Transverse colon (tissue), 4 donors: ENCODE measurements at places on chromosomes 1 and 21. TPM values are rescaled to one million over a fixed set of nuclear protein-coding genes. Genes with fewer than 3 reads are reported as not detected.

- no peak for DNase-seq
Observed at GRCh38 chr1:162902416-162902815, 41.4 kb upstream of the CCDC190 start.

DNA sequence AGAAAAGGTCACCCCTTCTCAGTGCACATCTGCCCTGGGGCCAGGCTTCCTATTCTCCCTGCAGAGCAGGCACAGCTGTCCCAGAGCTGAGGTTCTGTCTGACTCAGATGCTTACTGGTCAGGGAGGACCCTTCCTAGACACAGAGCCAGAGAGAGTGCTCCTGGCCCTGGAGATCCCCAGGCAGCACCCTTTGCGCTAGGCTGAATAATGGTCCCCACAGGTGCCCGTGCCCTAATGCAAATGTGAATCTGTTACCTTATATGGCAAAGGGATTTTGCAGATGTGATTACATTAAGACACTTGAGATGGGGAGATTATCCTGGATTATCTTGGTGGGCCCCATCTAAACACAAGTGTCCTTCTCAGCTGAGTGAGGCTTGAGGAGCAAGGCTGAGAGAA lies 2.6 kb upstream of the TNNI1 start:
- DNase-seq: no peak

DNA sequence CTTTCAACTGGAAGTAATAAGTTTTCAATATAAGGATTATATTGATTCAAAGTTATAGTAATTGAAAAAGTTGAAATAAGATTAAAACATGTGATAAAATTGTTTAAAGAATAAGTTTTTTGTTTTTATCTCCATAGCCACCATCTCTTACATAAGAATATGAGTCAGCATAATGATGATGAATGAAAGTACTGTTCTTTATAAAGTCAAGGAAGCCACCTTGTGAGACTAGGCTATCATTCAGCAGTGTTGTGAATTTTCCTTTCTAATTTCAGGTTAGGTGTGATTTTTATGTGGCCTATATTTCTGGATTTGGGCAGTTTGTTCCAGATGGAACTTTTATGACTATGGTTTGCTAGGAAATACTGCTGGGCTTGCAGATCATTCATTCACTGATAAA lies 22.4 kb upstream of the ASB17 start:
- no peak for DNase-seq

DNA sequence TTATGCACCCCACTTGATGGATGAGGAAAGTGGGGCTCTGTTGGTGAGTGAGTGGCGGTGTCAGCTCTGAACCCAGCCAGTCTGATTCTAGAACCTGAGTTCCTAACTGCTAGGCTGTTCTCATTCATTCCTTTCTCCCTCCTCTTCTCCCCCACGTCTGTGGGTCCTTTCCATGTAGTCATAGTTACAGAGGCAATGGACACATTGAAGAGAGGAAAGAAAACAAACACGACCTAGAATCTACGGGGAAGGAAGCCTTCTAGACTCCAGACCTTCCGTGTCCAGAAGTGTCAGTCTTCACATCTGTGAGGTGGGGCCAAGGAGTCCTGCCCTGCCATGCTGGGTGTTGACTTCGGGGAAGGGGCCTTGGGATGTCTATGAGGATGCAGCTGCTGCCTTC lies 115.8 kb upstream of the WNT4 start:
- DNase-seq: no peak

DNA sequence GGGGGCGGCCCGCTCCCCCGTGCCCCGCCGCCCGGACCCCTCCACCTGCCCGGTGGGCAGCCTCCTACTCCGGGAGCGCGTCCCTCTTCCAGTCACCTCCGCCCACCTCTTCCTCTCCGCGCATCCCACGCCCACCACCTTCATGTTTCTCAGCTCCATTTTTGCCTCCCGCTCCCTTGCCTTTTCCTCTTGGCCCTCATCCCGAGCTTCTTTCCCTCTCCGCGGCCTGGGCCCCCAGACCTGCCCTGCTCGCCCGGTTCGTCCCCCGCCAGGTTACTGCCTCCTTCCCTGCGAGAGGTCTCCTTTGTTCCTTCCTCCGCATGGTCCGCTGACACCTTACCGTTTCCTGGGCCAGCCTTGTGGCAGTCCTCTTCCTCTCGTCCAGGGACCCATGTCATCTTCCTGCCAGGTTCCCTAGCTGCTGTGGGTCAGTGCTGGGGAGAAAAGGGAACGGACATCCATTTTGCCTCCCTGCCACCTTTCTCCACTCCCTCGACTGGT lies 563 bp downstream of the QSOX1 start:
- DNase-seq: peak; percentile 35

GRCh38 chr1:174534789-174535188 lies 87.0 kb downstream of the GPR52 start:
- DNase-seq: no peak

DNA sequence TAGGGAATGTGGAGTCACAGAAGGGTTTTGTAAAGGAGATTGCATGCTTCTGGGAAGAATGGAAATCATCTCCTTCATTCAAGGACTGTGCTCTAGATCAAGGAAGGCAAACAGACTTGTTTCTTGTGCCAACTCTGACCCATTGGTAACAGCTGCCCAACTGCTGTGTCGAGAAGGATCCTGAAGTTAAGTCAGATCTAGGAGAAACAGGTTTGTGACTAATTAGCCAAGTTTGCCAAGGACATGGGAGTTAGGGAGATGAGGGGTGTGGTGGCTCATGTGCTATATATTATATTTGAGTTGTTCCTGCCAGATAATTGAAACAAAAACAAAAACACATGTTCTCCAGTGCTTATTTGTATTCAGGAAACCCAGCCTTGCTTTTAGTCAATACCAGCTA lies 251.2 kb upstream of the USP24 start:
- DNase-seq: peak; percentile 25

- DNase-seq: no peak
Observed at GRCh38 chr1:7988576-7988975, 27.1 kb downstream of the PARK7 start.

The CCDC24 gene
- 13.8 TPM for total RNA-seq

The DHX9 gene
- 84.0 TPM for total RNA-seq

The BCAN gene
- total RNA-seq: not detected
